AG04449 (cell line): ENCODE measurements at places on chromosomes 1 and 21.

- DNase-seq, result peak; percentile 16
Observed at GRCh38 chr1:6888268-6888667, 103.0 kb downstream of the CAMTA1 start.

DNA sequence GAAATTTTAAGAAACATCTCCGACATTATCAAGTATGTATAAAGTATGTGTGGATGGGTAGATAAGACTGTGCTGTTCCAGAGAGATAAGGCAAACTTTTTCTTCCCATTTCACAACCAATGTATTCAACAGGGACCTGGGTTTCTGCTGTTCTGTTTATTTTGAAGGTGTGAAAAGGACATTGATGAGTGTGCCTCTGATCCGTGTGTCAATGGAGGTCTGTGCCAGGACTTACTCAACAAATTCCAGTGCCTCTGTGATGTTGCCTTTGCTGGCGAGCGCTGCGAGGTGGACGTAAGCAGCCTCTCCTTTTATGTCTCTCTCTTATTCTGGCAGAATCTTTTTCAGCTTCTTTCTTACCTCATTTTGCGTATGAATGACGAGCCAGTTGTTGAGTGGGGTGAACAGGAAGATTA is 174.0 kb downstream of the CRB1 start:
- DNase-seq, result peak; percentile 42

DNA sequence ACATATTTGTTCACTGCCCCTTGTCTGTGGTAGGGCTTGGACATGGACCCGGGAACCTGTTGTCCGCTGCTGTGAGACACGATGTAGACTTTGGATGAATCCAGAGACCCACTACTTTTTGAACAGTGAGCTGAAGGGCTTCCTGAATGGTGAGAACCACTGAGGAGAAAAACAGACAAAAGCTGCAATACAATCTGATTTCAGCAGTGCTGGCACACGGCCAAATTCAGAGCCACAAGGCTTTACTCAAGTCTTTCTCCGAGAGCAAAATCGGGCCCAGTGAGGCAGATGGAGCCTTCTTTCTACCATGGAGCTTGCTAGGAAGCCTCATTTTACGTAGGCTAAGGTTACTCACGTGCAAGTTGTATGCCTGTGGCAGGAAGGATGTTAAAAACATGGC is 197.6 kb downstream of the SIPA1L2 start:
- no peak for DNase-seq

DNA sequence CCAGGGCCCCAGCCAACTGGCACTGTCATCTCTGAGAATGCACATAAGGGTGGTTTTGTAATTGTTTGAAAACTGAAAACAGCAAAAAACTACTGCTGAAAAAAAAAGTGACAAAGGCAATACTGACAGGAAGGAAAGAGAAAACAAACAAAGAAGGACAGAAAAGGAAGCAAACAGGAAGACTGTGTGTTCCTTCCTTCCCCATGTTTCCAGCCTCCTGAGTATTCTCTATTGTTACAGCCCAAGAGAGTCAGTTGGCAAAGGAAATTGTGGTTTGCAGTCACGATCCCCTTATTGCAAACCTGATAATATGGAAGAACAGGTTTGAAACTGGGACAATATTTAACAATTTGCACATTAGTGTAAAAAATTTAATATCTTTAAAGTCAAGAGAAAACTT is 1177.6 kb downstream of the PLA2G4A start:
- DNase-seq, result no peak

GRCh38 chr1:212161231-212161781 is 123.9 kb upstream of the PPP2R5A start:
- DNase-seq, result peak; percentile 52

GRCh38 chr1:63747445-63747844 is 26.4 kb upstream of the ROR1 start:
- no peak for DNase-seq

DNA sequence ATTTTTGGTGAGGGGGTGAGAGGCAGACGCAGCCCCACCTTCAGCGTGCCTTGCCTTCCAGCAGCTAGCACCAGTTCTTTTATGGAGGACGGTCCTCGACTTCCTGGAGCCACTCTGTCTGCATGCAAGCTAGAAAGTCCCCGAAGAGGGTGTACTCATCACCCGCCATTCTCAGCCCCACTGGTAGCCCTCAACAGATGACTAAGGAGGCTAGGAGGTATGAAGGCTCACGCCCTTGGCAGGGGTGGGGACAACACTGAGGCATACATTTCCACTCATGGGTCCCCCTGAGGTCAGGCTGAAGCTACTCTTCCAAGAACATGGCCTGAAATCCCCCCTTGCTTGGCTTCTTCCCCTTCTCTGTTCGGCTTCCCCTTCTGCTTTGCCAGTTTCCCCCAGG is 8.9 kb upstream of the PTPRF start:
- no peak for DNase-seq

DNA sequence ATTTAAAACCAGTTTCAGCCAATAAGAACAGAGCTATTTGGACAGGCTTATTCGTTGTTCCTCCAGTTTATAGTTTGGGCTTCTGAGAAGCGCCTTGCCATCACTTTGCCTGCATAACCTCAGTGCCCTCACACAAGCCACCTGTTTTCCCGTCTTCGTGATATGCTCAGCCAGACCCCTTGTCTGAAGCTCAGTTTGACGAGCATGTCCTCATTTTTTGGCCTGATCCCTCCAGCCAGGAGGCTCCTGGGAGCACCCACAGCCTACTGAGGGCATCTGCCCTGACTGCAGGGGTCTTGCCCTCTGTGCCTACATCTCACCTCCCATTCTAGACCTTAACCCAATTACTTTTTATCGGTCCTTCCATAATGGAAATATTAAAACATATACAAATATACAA is 95.3 kb downstream of the ADARB1 start:
- no peak for DNase-seq

- no peak for DNase-seq
Observed at GRCh38 chr1:67719329-67720196, 34.6 kb downstream of the GADD45A start.

- no peak for DNase-seq
Observed at GRCh38 chr1:243903895-243904294, 53.9 kb upstream of the AKT3 start.

DNA sequence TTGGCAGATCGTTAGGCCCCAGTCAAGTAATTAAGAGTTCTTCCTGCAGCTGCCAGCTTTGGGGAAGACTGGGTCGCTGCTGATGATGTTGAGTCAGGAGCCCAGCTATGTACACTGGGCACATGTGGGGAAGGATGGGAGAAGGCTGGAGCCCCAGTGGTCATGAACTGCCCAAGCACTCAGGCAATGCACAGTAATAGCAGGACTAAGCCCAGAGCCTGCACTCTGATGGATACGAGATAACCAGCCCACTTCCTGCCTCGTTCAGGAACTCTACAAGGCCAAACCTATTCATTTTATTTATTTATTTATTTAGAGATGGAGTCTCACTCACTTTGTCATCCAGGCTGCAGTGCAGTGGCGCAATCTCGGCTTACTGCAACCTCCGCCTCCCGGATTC is 81.1 kb upstream of the BTG3 start:
- no peak for DNase-seq

GRCh38 chr1:205962821-205963221 is 19.6 kb upstream of the SLC26A9 start:
- no peak for DNase-seq

- DNase-seq, result no peak
Observed at GRCh38 chr1:23286401-23286800, 57.7 kb downstream of the HNRNPR start.

DNA sequence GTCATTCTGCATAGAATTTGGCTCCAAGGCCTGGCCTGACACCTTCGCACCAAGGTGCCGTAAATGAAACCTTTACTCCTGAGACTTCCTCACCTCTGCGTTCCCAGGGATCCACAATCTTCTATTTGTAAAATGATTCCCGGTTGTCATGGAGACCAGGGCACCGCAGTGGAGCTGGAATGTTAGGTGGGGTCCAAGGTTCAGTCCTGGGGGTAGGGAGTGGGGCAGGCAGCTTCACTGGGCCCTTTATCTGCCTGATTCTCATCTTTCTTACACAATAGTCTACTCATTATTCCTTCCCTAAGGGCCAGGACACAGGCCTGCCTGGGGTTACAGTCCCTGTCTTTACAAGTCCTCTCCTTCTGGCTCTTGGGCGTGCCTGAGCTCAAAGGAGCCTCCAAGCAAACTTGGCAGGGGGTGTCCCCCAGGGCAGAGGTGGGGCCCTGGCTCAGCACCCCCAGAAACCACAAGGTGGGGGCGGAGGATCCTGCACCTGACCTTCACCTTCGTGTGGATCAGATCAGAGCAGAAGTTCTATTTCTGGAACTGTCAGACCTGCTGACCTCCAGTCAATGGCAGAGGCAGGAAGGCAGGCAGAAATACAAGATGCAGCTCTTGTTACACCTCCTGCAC is 51.1 kb downstream of the RIPK4 start:
- no peak for DNase-seq

DNA sequence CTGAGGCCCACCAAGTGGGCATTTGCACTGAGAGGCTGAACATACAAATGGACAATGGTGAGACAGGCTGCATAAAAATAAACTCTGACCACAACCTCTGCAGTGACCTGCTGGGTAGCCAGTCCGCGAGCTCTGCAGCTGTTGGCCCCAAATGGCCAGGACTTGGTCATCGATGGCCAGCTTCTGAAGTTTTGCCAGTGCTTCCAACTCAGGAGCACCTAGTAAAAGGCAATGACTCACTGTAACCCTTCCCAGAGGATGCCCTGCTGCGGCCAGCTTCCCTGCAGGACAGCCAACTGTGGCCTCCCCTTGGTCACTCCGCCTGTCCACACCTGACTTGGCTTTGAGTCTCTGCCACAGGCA is 185.4 kb downstream of the DYRK1A start:
- DNase-seq, result no peak

GRCh38 chr1:239675735-239676134 is 289.4 kb downstream of the CHRM3 start:
- no peak for DNase-seq

DNA sequence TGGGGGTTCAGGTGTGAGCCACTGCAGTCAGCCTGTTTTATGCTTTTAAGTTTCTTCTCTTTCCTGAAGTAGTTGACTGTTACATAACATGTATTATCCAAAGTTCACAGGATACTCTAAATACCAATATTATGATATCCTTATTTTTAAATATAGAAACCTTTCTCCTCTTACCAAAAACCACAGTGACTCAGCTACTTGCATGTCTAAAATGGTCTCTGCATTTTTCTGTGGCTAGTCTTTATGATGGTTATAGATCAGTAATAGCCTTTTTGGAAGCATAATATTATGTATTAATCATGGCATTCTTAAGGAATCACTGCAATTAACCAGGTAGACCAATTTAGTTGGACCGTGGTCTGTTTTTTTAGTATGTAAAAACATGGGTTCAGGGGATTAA is 210.8 kb upstream of the CACYBP start:
- DNase-seq, result peak; percentile 77

- DNase-seq, result no peak
Observed at GRCh38 chr1:115641762-115642167, at the start of gene VANGL1. TSS of gene VANGL1 (plus strand) at chr1:115641970. CDS start at chr1:115651414, 9,444 bp downstream.

GRCh38 chr1:201028461-201028889 is 5.0 kb upstream of the KIF21B start:
- no peak for DNase-seq

DNA sequence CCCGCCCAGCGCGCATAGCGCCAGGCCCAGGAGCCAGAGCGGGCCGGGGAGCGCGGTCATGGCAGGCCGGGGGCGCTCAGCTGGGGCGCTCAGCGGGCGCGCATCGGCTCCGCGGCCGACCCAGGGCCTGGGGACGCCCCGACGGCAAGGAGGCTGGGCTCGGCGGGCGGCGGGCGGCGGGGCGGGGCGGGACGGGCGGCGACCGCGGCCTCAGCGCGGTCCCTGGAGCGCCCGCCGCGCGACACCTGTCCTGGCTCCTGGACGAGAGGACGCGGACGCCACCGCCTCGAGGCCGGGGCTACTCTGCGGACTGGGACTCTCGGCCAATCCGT is 273 bp downstream of the BMP8B start:
- no peak for DNase-seq

DNA sequence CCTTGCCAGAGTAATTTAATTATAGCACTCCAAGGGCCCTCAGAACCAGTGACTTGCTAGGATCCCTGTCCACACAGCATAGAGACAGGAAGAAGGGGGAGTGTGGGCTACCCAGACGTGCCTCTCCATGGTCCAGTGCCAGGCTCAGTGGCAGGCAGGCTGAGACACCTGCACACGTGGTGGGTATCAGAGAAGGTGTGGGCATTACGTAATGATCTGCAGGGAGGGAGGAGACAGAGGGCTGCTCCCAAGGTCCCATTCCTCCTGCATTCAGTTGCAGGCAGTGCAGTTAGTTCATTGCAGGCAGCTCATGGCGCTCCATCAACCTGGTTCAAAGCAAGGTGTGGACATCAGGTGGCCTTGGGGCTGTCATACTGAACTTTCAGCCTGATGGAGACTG is 49.9 kb downstream of the C8B start:
- no peak for DNase-seq

GRCh38 chr1:6163973-6164617 is 16.0 kb downstream of the CHD5 start:
- no peak for DNase-seq

- DNase-seq, result no peak
Observed at GRCh38 chr1:184590163-184590750, 164.4 kb downstream of the EDEM3 start.

DNA sequence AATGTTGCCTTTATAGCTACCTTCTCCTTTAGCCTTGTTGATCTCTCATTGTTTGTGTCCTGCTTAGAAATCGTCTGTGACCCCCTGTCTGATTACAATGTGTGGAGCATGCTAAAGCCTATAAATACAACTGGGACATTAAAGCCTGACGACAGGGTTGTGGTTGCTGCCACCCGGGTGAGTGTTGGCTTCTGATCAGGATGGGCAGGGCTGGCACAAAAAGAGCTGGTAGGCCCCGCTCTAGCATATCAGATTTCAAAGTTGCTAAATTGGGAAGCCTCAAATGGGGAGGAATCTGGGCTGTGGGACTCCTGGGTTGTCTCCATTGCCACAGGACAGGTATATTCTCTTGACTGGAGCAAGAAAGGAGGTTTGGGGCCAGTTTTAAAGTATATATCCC is 8.4 kb downstream of the NCSTN start:
- DNase-seq, result no peak

DNA sequence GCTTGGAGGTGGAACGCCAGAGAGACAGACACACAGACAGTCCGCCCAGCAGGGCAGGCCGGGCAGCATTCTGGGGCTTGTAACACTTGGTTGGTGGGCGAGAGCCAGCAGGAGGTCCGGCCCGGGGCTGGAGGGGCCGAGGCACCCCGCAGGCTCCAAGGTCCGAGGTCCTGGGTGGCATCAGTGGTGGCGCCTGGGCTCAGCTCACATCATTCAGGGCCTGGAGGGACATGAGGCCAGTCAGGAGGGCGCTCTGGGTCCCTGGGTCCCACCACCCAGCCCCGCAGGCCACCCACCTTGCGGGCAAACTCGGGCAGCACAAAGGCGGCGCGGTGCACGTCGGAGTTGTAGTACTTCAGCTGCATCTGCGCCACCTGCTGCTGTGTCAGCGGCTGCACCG is 5.2 kb downstream of the SRM start:
- DNase-seq, result no peak

DNA sequence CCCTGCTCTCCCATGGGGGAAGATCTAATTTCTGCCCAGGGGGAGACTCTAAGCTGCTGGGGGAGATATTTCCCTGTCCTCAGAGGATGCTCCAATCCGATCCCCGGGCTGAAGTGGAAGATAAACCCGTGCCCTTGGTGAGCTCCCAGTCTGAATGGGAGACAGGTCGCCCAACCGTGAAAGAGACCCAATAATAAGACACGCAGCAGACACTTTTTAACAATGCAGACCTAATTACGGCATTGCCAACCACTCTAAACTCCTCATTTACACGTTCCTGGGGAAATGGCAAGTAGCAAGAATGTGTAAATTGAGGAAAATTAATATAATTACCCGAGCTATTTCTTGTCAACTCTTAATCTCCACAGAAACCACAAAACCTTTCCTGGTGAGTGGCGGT is 48.7 kb upstream of the ACTL8 start:
- DNase-seq, result no peak

- DNase-seq, result peak; percentile 52
Observed at GRCh38 chr1:198220428-198220827, 63.6 kb downstream of the NEK7 start.
